Airway epithelial cell (primary cell): ENCODE measurements at places on chromosomes 5 and 9. TPM values are rescaled to one million over a fixed set of nuclear protein-coding genes. Genes with fewer than 3 reads are reported as not detected.

Gene RLN1
- total RNA-seq: 1.5 TPM in 1 of 2 replicates, not detected in the other

Gene SLC6A7
- total RNA-seq: not detected in 2 replicates

Gene TAS2R1
- not detected in 2 replicates for total RNA-seq

Gene PCDH12
- 0.21 TPM in 1 of 2 replicates, not detected in the other for total RNA-seq

Gene C9orf85
- total RNA-seq: 11.7 and 12.9 TPM in 2 replicates

Gene SLC36A3
- not detected in 2 replicates for total RNA-seq

Gene PPP2R2B
- 0.21 TPM in 1 of 2 replicates, not detected in the other for total RNA-seq

Gene OR1Q1
- not detected in 2 replicates for total RNA-seq

Gene SLC9A3
- total RNA-seq: 2.6 and 3.9 TPM in 2 replicates

Gene LHX2
- not detected in 2 replicates for total RNA-seq

Gene JAKMIP2
- total RNA-seq: 0.14 TPM in 2 replicates

Gene SLC1A3
- total RNA-seq: 2.7 and 12.1 TPM in 2 replicates

Gene PTGES
- total RNA-seq: 39.3 and 40.9 TPM in 2 replicates

Gene RFESD
- total RNA-seq: 0.98 and 2.2 TPM in 2 replicates

Gene NUDT2
- 52.5 and 53.3 TPM in 2 replicates for total RNA-seq

Gene SH3GL2
- total RNA-seq: 0.07 TPM in 1 of 2 replicates, not detected in the other

Gene SPINK7
- 4.2 and 14.1 TPM in 2 replicates for total RNA-seq

Gene SLC6A3
- not detected in 2 replicates for total RNA-seq

Gene IL13
- not detected in 2 replicates for total RNA-seq

Gene DHX29
- 22.5 and 28.9 TPM in 2 replicates for total RNA-seq

Gene FOXD4L4
- 0.07 and 0.19 TPM in 2 replicates for total RNA-seq

Gene RFK
- total RNA-seq: 14.3 and 18.4 TPM in 2 replicates

Gene SLC25A2
- not detected in 2 replicates for total RNA-seq

Gene MEIKIN
- not detected in 2 replicates for total RNA-seq

Gene MARCOL
- total RNA-seq: not detected in 2 replicates

Gene ZNF484
- total RNA-seq: 3.4 and 4.9 TPM in 2 replicates

Gene RLN2
- 0.56 and 1.3 TPM in 2 replicates for total RNA-seq

Gene LEAP2
- 0.49 TPM in 1 of 2 replicates, not detected in the other for total RNA-seq

Gene FAM153A
- not detected in 2 replicates for total RNA-seq

Gene OR1L1
- not detected in 2 replicates for total RNA-seq

Gene ANKRD18A
- total RNA-seq: 0.98 and 1.6 TPM in 2 replicates

Gene ZDHHC11
- 0.60 and 1.3 TPM in 2 replicates for total RNA-seq

Gene ADAMTS13
- 0.56 and 1.6 TPM in 2 replicates for total RNA-seq

Gene RNF183
- 0.21 TPM in 1 of 2 replicates, not detected in the other for total RNA-seq

Gene WDR36
- total RNA-seq: 17.2 and 23.6 TPM in 2 replicates
